ENCODE measurements at places on chromosomes 3 and 15.
A peak's percentile ranks its signal among the peaks of the same experiment; 100 is the strongest.

- DNase-seq, result no peak
These were observed 311.8 kb downstream of the TBC1D5 start for GRCh38 chr3:17430582-17430981.

GRCh38 chr15:96538491-96538890, 208.0 kb downstream of the NR2F2 start:
- no peak for DNase-seq

- peak; percentile 70 for DNase-seq
These were observed 15.4 kb downstream of the IDH2 start for GRCh38 chr15:90086868-90087268.

- DNase-seq, result no peak
These were observed 440.1 kb downstream of the GABRG3 start for GRCh38 chr15:27410996-27411605.

DNA sequence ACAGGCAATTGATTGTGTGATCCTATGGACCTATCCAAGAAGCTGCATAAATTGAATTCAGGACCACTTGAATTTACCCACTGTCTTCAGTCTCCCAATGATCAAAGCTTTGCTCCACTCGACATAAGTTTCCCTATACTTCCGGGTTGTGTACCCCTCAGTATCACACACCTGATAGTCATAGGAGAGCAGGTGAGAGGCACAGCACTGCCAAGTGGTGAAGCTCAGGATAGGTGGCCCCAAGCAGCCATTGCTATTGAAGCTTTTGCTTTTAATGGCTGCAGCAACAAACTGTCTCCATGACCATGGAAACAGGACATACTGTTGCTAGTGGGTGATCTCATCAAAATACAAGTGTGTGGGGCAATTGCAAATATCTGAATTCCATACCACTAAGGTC, 27.7 kb downstream of the GASK1A start:
- no peak for DNase-seq

- DNase-seq, result no peak
These were observed 107.2 kb downstream of the FRMD5 start for GRCh38 chr15:44087578-44088465.

GRCh38 chr3:179608931-179609720, 4.5 kb downstream of the NDUFB5 start:
- no peak for DNase-seq

DNA sequence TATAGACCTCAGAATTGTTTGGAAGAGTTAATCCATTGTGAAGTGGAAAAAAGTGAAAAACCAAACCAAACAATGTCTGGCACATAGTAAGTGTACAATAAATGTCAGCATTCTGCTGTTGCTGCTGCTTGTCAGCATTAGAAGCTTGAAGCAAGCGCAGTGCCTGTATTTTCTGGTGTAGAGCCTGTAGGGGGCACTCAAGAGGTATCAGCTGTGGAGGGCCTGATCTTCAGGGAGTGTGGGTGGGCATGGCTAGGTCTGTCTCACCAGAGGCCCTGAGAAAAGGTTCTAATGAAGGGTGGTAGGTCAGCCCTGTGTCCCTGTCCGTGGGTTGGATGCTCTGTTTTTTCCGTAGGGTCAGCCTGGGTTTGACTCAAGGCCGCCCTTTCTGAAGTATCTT, 3.6 kb downstream of the ADAMTSL3 start:
- no peak for DNase-seq

DNA sequence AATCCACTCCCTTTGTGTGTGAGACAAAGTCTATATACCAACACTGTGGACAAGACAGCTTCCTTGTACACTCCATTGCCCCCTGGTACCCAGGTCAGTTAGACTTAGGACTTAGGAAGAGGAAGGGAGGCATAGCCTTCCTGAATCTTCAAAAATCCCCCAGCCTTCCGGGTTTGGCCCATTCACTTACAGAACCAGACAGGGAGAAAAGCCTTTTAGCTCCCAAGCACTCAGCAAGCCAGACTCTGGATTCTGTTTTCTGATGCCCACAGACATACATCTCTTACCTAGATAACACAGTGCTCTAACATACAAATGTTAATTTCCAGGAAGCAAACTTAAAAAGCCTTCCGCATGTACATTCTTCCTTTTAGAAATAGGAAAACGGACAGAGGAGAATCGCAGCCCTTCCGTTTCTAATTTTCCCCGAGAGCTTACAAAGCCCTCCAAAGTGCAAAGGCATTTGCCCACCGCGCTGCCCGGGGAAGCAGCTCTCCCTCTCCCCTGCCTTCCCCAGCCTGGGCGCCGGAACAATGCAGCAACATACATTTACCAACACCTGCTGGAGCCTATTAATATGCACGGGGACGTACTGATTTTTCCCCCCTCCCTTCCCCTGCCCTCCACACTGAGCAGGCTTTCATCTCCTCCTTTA, 442.0 kb downstream of the MAGI1 start:
- no peak for DNase-seq

DNA sequence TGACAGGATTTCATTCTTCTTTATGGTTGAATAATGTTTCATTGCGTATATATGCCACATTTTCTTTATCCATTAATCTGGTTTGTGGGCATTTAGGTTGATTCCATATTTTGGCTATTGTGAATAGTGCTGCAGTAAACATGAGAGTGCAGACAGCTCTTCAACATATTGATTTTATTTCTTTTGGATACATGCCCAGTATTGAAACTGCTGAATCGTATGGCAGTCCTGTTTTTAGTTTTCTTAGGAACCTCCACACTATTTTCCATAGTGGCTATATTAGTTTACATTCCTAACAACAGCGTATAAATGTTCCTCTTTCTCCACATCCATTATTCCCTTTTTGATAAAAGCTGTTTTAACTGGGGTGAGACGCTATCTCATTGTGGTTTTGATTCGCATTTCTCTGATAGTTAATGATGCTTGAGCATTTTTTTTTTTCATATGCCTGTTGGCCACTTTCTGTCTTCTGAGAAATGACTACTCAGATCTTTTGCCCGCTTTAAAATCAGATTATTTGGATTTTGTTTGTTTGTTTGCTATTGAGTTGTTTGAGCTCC, 21.7 kb downstream of the AQP9 start:
- DNase-seq, result no peak

DNA sequence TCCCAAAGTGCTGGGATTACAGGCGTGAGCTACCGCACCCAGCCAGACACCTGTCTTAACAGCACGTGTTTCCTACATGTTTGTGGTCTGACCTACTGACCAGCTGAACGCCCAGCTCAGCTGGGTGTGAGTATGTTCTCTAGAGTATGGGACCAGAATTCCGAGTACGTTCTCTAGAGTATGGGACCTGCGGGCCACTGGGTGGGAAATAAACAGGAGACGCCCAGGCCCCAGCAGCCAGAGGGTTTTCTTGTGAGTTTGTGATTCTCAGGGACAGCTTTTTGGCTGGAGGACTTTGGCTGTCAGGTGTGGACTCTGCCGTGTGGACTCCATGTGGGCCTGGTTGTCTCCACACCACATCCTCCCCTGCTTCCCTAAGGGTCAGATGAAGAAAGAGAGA, 87.3 kb downstream of the CHRD start:
- DNase-seq, result no peak

GRCh38 chr15:40313531-40314398, 6.0 kb upstream of the PLCB2 start:
- peak; percentile 94 for DNase-seq

DNA sequence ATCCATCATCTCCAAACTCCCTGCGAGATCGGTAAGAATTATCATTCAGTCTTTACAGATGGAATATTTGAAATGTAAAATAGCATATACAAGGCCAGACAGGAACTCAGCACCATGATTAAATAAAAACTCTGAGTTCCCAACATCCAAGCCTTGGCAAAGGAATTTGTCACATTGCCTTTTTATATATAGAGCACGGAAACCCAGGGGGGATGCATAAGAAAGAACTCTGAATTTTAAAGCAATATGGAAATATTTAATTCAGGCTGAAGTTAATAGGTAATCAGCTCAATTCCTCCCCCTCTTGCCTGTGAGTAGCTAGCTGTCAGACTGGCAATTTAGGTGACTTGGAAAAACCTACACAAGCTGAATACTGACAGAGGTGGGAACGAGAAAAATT, 217.9 kb upstream of the KCNMB2 start:
- no peak for DNase-seq

DNA sequence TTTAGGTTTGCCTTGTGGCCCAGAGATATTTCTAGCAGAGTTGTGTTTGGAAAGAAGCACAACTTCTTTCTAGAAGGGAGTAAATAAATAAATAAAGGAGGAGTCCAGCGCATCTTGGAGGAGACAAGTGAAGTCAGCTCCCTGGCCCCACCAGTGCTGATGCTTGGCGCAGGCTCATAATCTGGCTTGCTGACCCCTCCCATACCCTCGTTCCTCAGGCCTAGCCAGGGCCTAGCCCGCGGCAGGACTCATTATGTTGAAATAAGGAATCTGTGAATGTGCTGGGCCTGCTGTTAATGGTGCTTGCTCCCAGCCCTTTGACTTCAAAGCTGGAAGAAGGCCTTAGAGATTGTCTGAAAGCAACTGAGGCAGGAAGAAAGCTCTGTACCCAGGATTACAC, 3.1 kb downstream of the ZNF710 start:
- DNase-seq, result no peak

DNA sequence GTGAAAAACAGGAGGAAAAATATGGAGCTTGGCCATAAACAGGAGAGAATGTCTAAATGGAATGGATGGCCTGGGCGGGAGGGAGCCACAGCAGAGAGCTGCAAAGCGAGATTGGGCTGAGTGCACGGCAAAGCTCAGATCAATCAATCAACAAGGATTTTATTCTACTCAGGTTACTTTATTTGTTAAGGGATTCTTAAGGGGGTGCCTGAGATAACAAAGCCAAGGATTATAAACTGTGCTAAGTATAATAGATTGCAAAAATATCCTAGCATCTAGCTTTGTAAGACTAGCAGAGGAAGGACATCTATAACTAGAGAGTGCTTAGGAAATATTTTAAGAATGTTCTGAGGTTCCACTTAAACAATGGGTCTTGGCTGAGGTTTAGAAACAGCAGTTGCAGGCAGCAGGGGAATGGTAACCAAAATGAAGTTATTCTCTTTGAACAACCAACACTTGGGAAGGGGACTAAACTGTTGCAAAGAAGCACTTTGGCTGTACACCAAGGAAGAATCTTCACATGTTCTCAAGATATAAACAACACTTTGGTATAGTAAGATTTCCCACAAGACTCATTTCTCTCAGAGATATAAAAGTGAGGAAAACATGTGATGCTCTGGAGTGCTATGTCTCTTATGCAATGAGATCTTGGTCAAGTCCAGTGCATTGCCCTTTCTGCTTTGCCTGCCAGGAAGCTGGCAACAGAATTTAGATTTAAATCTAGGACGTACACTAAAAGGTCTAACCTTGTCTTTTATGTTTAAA, 35.5 kb downstream of the TMEM212 start:
- no peak for DNase-seq

GRCh38 chr15:64162478-64162868, 349 bp downstream of the PPIB start:
- DNase-seq, result no peak

- DNase-seq, result no peak
These were observed 39.1 kb upstream of the RASGRP1 start for GRCh38 chr15:38603672-38604071.

GRCh38 chr3:177835008-177835407, 637.7 kb upstream of the TBL1XR1 start:
- no peak for DNase-seq

- no peak for DNase-seq
These were observed 12.1 kb upstream of the UTS2B start for GRCh38 chr3:191342411-191342810.

- DNase-seq, result peak; percentile 89
These were observed at the start of gene MKRN3 for GRCh38 chr15:23565395-23566070. Gene MKRN3 (plus strand): TSS chr15:23565674. CDS start chr15:23565783, 109 bp downstream.

DNA sequence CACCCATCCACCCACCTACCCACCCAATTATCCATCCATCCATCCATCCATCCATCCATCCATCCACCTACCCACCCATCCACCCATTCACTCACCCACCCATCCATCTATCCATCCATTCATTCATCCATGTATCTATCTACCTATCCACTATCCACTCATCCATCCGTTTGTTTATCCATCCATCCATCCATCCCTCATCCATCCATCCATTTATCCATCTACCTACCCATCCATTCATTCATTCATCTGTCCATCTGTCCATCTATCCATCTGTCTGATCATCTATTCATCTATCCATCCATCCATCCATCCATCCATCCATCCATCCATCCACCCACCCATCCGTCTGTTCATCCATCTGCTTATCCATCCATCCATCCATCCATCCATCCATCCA, 65.7 kb downstream of the FBLN2 start:
- no peak for DNase-seq

DNA sequence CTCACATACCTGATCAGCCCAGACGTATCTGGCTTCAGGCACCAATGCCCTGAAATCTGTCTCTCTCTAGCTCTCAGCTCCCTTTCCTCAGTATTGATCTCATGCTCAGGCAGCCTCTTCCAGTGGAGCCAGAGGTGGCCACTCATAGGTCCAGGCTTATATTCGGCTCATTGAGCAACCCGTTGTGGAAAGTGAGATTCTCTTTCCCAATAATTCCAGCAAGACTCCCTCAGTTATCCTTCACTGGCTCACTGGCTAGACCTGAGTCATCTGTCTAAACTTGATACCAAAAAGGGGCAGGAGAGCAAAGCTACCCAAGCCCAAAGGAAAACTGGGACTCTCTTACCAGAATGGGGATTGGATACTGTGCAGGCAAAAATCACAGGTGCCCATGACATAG, 33.4 kb upstream of the FRMD4B start:
- DNase-seq, result no peak

DNA sequence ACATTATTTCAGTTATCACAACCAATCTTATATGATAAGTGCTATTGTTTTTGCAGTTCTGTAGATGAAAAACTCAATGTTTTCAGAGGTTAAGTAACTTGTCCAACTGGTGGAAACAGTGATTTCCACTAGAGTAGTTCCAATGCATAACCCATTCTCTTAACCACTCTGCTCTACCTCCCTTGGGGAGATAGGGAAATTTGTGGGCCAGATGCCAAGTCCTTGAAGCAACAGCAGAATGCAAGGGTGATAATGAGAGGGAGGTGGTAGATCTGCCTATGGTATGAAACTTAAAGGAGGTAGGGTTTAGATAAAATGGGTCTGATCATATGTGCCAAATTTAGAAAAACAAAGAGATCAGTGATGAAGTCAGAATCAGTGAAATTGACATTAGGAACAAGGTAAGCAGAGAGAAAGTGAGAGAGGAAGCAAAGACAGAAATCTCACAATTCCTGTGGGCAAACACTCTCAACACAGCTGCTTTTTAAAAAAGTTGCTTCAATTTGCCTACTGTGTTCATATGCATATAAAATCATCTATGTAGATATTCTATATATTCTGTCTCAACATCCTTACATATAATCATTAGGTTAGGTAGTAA, 50.5 kb upstream of the UBP1 start:
- DNase-seq, result no peak

Measured in RPMI8226 (cell line).